ENCODE measurements at places on chromosomes 2 and 18.
A peak's percentile ranks its signal among the peaks of the same experiment; 100 is the strongest.

GRCh38 chr18:27138079-27138478, 47.0 kb downstream of the CHST9 start:
- no peak for DNase-seq

DNA sequence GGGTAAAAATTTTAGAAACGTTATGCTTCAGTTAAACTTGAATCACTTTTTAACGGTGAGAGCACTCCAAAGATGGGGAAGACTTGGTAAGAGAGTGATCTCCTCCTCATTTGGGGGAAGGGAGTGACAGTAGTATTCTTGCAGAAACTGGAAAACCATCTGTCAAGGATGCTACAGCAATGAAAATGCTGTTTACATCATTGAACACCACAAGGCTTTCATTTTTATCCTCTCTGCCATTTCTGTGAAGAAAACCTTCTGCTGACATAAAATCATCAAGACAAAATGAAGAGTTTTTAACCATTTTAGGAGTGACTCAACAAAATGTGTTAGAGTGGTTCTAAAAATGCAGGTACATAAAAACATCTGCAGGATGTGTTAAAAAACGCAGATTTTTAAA, 38.1 kb downstream of the CDH2 start:
- DNase-seq = no peak

GRCh38 chr2:109715313-109715805, 78.7 kb upstream of the RGPD5 start:
- no peak for DNase-seq

DNA sequence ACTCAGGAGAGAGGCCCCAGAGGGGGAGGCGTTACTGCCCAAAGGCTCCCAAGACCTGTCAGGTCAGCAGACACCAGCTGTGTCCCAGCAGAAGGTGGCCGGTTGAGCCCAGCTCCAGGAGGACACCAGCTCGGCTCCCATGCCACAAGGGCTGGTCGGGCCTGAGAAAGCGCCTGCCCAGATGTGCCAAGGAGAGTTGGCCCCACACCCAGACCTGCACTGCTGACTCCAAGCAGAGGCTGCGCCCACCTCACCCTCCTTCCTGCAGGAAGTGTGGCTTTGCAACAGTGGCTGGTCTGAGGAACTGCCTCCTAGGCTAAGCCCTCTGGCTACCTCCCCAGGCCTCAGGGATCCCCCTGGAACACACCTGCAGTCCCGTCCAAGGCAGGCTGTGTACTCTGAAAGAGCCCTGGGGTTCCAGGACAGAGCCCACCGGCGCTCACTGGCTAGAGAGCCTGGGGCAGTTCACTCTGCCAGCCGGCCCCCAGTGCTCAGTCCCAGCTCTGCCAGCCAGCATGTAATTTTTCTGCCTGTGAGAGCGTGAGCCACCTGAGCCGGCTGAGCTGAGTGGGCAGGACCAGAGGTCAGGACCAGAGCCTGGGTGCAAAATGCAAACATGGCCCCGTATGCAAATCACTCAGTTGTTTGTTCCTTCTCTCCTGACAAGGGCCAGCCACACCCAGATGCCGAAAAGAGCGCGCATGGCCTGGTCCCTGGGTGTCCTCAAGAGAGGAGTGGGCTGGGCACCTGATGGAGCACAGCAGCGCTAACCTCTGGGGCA, 36.9 kb upstream of the PTMA start:
- peak; percentile 81 for DNase-seq

DNA sequence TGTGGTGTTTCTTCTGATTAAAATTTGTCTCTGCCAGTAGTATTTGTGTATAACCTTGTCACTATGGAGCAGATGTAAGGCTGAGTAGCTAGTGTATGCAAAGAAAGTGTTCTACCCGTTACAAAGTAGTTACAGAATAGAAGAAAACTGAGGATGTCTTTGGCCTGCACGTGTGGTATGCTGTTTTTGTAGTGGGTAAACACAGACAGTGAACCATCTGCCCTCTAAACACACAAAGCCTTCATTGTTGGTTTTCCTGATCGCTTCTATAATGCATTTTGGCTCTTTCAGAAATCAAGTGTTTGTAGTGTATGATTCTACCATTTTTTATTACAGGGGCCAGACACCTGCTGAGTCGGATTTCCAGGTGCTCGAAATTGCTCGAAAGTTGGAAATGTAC, 61.5 kb downstream of the FARP2 start:
- DNase-seq = no peak

DNA sequence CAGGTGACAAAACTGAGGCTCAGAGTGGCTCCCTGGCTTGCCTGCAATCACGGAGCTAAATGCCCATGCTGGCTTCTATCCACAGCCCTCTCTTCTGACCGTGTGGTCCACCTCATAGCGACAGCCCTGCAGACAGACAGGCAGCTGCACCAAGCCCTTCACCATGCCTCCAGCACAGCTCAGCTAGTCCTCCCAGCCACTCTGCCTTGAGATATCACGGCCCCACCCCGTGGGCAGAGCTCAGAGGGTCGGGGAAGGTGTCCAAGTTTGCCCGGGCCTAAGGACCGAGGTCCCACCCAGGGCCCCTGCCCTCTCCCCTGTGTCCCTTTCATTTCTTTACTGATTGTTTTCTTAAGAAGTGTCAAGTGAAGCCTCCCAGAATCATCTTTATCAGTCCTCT, 128.2 kb upstream of the GLI2 start:
- no peak for DNase-seq

DNA sequence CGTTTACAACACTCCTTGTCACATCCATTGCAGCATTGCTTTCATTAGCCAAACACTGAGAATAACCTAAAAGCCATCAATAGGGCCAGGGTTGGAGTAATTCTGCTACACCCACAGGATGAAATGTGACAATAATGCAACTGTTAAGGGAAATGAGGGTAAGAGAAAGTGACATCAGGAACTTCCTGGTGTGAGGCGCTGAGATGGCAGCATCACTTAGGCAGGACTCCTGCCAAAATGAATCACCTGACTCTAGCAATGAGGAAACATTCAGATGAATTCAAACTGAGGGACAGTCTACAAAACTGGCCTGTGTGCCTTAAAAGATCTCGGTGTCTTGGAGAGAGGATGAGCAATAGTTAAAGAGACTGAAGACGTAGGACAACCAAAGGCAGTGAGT, 115.6 kb upstream of the AGAP1 start:
- no peak for DNase-seq

GRCh38 chr2:62435720-62436119, 70.3 kb downstream of the TMEM17 start:
- no peak for DNase-seq

DNA sequence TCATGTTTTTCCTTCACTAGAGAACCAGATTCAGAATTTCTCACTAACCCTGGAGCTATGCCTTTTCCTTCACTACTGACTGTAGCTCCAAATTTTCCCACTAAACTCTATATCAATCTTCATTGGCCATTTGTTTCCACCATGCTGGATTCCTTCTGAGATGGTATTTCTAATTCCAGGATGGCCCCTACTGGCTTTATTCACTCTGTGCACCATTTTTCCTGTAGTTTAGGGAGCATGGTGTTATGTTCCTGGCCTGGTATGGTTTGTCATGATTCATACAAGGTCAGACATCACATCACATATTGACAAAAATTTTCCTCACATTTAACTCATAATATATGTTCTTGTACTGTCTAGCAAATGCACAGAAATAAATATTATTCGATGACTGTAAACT, 229.2 kb upstream of the TFPI start:
- DNase-seq = no peak

- no peak for DNase-seq
These were observed 13.2 kb upstream of the ATP6V1B1 start for GRCh38 chr2:70922235-70923234.

DNA sequence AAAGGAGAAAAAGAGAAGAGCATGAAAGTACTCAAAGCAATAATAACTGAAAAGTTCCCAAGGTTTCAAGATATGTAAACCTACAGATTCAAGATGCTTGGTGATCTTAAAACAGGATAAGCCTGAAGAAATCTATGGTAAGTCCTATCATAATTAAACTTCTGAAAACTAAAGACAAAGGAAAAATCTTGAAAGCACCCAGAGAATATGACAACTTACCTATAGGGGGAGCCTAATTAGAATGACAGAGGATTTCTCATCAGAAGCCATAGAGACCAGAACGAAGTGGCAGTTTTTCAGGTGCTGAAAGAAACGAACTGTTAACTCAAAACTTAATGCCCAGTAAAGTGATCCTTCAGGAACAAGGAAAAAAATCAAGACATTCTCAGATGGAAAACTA, 59.7 kb downstream of the XDH start:
- no peak for DNase-seq

DNA sequence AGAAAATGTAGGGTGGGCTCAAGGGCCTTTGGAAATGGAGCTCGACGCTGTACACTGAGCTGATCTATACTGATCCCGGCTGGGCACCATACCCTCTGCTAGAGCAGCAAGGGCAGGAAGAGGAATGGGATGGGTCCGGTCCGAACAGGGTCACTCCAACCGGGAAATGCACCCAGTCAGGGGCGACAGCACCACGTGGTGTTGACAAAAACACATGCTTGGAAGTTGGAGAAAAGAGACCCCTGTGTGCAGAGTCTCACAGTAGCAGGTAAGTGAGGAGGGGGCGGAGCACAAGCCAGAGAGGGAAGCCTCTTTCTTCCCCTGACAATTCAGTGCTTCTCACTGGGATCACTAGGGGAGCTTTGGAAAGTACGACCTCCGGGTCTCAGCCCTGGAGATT, 84.1 kb upstream of the ASB18 start:
- DNase-seq = no peak

DNA sequence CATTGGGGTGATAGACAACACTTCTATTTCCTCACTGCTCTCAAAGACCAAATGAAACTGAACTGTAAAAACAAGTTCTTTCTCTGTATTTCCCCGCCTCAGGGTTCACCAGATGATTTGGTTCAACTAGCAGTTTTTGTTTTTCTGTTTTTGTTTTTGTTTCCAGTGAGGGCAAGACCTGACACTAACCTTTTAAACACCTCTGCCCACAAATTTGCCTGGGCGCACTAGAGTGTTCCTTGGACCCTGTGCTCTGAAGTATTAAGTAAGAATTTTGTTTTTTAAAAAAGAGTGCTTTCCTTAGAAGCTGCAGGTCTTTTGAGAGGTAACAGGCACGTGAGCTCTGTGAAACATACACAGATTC, 92.9 kb downstream of the DYSF start:
- no peak for DNase-seq

- no peak for DNase-seq
These were observed 413.8 kb upstream of the LINC00305 start for GRCh38 chr18:64562651-64563050.
